ENCODE measurements at places on chromosomes 4 and X.

DNA sequence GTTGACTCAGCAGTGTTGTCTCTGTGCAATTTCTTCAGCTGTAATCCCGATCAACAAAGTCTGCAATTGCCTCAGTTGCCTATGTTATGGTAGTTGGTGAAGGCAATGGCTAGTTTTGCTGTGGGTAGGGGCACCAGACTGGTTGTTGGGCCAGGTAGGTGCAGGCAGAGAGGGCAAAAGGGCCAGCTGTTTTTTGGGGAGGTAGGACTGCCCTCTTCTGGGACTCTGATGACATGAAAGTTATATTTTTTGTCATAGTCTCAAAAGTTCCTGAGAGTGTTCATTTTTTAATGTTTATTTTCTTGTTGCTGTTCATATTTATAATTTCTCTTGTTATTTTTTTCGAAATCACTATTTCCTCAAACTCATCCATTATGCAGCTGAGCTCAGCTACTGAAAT, 25.1 kb downstream of the DCAF12L2 start:
- no peak for DNase-seq

DNA sequence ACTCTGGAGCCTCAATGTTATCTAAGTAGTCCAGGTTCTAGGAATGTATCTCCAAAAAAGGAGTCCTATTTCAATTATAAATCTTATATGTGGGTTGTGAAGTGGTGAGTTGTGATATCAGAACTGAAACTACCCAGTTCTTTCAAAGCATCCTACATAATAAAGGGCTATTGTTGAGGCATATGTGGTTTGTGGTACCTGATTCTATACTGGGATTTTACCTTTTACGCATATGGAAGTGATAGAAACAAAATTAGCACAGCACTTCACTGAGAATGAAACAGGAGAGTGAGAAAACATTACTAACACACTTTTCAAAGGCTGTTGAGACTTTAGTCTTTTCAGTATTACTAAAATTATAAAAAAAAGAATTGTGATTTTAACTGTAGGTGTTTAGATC, 417.7 kb upstream of the GALNT7 start:
- no peak for DNase-seq

DNA sequence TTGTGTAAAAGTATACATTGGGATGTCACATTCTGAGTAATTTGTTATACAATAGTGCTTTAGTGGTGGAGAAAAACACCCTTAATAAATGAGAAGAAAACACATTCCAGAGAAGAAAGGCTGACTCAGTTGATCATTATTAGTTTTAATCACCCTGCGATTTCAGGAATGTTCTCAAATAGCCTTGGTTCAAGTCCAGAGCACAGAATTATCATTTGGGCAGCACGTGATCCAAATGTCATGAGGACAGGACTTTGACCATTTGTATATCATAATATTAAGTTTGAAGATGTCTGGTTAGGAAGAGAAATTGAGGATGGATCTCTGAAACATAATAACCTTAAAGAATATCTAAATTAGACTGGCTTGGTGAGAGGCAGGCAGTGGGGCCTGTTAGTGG, 1434.3 kb upstream of the TENM3 start:
- DNase-seq = no peak

GRCh38 chr4:4496592-4497372, 45.1 kb downstream of the STX18 start:
- DNase-seq = no peak

GRCh38 chr4:128287141-128287870, at the start of gene PGRMC2:
Gene PGRMC2 (minus strand): TSS chr4:128287813. CDS start chr4:128287790, 23 bp downstream.
- peak; percentile 23 for DNase-seq

- no peak for DNase-seq
These were observed 267.3 kb upstream of the GATB start for GRCh38 chr4:152028131-152028530.

- no peak for DNase-seq
These were observed 66.1 kb downstream of the SNX25 start for GRCh38 chr4:185275501-185275900.

- no peak for DNase-seq
These were observed 43.3 kb downstream of the REPS2 start for GRCh38 chrX:16989750-16990149.

GRCh38 chrX:139106069-139106468, 394.6 kb upstream of the FGF13 start:
- no peak for DNase-seq

GRCh38 chrX:110519906-110520452, 161.3 kb downstream of the RTL9 start:
- DNase-seq = no peak

GRCh38 chr4:78939667-78940008, 400 bp upstream of the PAQR3 start:
- no peak for DNase-seq

DNA sequence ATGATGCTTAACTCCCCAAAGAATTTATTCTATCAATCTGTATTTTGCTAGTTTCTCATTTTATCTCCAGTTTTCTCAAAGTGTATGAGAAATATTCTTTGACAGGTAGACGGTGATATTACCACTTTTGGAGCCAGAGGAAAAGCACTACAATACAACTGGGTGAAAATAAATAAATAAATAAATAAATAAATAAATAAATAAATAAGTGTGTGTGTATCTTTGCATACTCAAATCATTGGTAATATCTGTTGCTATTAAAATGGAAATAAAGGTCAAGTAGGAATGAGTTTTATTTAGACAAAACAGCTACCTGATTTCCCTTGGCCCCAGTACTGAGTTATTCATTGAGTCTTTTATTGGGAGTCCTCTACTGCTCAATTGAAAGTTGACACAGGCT, 114.3 kb downstream of the RBMX2 start:
- no peak for DNase-seq

DNA sequence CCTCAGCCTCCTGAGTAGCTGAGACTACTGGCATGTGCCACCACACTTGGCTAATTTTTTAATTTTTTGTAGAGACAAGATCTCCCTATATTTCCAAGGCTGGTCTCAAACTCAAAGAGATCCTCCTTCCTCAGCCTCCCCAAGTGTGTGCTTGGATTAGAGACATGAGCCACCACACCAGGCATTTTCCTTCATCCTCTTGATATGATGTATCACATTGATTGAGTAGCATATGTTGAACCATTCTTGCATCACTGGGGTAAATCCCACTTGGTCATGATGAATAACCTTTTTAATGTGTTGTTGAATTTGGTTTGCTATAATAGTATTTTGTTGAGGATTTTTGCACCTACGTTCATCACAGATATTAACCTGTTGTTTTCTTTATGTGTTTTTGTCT, 24.2 kb upstream of the PPM1K start:
- DNase-seq = no peak

DNA sequence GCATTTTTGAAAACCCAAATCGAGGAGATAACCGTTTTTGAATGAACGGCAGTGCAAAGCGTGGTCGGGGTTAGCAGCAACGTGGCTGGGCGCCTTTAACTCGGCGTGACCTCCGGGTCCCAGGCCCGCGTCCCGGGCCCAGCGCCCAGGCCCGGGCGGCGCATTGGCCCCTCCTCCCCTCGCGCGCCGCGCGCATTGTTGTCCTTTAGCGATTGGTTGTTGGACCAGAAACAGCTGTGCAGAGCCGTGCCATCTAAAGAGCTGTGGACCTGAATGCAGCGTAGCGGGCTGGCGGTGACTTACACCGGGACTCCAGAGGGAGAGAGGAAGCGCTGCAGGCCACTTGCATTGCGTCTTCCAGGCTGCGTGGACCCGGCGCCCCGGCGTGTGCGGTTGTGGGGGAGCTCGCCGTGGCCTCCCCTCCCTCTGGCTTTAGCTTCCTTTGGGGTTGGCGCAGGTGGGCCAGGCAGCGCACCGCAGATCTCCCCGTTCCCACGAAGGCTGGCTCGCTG, at the start of gene STOX2:
Gene STOX2, plus strand, starts transcription at position 227 of the 512 bp plus-strand sequence. CDS start 1,484 bp downstream, outside the sequence.
- no peak for DNase-seq

DNA sequence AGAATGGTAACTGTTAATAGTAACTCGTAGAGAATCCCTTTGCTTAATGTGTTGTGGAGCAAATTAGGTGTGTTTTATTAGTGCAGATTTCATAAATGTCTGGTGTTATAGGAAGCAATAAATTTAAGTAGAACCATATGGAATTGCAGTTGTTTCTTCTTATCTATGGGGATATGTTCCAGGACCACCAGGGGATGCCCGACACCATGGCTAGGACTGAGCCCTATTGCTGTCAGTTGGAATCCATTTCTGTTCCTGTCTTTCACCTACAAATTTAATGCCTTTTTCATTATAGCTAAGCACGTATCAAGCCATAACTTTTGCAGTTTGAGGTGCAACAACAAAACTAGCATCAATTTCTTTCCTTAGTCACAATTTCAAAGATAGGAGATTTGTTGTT, 72.5 kb downstream of the DDIT4L start:
- DNase-seq = no peak

GRCh38 chr4:107631560-107631959, 88.5 kb downstream of the PAPSS1 start:
- DNase-seq = no peak

DNA sequence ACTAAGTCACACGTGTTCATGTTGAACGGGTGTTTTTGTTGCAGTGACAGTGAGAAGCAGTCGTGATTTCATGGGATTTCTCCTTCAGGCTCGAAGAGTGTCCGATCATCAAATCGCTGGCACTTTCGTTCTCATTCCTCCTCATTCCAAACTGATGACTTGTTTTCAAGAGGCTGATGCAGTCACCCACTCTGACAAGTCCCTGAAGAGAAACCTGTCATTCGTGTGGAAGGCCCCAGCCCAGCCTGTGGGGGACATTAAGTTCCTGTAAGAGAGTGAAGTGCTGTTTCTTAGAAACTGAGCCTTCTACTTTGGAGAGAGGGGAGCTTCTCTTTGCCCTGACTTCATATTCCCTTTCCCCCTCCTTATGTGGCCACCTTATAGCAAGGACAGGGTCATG, 8.0 kb downstream of the REELD1 start:
- no peak for DNase-seq

DNA sequence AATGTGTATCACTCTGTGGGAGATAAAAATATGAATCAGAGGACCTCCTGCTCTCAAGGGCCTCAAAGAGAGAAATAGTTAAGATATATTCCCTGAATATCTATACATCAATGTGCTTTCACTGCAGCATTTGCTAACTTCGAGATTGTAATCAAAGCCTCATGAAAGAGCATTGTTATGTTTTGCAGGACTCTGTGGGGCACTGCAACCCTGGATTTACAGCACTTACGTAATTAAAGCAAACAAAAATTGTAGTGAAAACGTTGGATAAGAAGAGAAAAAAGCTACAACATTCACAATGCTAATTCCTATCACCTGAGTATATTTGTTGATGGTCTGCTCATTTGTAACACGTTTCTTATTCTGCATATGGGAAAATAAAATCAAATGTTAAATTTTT, 48.0 kb downstream of the ETNPPL start:
- DNase-seq = no peak

- no peak for DNase-seq
These were observed 109.6 kb upstream of the NDP start for GRCh38 chrX:44082829-44083228.

DNA sequence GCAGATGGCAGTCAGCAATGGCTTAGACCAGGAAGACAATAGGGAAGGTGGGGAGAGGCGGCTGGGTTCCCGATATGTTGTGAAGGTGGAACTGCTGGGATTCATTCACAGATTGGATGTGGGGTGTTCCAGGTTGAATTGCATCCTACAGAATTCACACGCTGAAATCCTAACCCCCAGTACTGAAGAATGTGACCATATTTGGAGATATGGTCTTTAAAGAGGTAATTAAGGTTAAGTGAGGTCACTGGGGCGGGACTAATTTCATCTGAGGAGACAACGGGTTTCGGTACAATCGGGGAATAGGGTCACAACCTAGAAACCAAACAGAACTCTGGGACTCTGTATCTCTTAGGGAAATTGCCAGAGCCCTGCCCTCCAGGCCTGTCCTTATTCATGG, 5.3 kb upstream of the CHRNA9 start:
- no peak for DNase-seq

DNA sequence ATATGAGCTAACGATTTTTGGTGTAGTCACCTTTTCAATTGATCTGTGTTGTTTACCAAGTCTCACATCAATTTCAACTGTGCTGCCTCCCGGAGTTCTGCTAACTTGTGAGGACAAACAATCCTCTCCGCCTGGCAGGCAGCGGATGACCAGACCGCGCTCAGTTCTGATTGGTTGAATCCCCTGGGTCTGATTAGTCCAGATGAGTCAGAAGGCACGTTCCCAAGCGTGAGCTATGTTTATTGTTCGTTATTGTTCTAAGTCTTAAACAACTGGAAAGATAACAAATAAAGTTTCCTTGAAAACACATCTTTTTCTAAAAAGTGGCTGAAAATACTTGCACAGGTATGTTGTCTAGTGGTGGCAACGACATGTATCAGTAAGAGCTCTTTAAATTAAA, 37.9 kb upstream of the TRPC3 start:
- no peak for DNase-seq

DNA sequence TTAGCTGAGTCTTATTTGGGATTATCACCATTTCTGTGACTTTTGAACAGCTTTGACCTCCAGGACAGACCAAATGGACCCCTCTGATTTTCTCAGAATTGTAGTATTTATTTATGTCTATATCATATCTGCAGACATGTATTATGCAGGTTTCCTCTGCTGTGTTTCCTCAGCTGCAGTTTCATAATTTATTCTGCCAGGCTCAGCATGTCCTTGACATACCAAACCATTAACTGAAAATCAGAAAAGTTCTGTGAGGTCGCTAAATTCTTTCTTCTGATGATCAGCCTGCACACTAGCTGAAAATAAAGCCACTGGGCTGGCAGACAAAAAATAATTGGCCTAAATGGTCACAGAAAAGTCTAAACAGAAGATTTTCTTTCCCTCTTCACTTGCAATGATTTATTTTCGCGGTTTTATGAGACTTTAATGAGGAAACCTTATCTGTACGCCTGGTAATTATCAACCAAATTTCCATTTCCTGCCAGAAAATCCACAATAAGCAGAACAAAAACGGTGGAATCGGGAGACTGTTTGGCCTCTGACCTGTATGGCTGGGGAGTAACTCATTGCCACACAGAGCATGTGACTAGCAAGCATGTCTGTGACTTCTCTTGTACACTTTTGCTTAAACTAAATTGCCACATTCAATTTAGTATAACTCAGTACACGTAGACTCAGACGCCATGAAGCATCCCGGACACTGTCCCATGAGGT, 150.9 kb downstream of the ENPP6 start:
- no peak for DNase-seq
